Stimulated activated CD8-positive, alpha-beta memory T cell treated with anti-CD3 and anti-CD28 coated beads, Interleukin-7, amount 100 ng/mL, for 1 hour (primary cell): ENCODE measurements at places on chromosomes 6 and 20.

DNA sequence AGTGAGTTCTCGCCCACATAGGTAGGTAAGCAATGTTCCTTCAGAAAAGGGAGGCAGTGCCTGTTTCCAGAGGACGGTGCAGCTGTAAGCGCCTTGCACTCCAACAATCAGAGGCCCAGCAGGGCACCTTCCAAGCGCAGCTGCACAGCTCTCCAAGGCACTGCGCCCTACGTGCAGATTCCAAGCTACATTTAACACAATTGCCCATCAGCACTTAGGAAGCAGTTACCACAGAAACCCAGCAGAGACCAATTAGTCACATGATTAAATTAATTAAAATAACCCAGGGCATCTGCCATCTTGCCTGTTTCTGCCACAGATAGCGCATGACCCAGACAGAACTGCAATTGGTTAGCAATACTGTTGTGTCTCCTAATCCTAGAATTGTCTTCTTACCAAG lies 65.5 kb downstream of the SOBP start:
- DNase-seq = no peak

DNA sequence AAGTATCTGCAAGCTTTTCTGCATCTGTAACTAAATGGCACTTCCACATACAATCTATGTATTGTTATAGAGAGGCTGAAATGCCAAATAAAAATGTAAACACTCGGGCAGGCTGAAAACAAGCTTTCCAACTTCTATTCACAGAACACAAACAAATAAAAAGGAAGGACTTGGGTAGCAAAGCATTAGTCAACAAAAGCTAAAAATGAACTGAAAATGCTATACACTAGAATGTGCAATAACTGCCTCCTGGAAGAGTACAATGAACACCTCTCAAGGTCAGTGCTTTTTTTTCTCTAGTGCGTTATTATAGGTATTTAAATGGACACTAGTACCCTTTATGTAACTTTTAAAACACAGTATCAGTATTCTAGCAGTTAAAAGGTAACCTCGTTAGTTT lies 31.4 kb downstream of the STK38 start:
- no peak for DNase-seq

DNA sequence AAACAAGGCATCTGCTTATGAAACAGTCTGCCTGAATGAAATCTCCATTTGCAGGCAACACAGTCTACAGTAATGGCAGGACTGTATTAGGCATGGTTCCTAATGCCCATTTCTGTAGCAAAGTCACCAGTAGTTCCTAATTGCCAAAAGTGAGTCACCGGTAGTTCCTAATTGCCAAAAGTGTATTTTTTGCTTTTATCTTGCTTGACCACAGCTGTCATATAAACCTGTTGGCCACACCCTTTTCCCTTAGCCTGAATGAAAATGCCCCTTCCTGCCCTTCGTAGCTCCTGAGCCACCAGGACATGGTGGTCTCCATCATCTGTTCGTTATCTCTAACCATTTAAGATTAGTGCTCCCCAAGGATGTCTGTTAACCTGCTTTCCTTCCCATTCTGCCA lies 34.5 kb downstream of the MTHFD1L start:
- DNase-seq = no peak

DNA sequence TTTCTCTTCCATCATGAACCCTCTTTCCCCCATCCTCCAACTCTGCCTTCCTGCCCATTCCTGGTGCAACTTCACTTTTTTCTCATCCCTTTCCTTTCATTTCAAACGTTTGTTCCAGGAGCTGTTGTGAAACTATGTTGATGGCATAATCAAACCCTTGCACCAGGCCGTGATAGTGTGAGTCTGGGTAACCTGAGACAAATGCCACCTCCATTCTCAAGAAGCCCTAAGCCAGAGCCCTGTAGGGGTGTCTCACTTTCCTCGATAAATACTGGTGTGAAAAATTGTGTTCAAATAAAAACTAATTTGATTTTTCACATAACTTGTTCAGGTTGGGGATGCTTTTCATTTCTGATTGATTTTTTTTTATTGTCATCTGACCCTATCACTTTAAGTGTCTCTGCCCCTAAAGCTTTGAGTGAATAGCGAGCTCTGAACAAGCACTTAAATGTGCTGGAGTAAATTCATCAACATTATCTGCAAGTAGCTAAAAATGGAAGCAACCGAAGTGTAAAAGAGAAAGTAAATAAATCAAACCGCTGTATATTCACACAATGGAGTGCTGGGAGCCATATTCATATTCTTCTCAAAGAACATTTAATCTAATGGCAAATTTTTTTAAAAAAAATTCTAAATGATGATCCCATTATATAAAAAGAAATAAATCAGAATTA lies 303.1 kb upstream of the CDYL start:
- DNase-seq = no peak

DNA sequence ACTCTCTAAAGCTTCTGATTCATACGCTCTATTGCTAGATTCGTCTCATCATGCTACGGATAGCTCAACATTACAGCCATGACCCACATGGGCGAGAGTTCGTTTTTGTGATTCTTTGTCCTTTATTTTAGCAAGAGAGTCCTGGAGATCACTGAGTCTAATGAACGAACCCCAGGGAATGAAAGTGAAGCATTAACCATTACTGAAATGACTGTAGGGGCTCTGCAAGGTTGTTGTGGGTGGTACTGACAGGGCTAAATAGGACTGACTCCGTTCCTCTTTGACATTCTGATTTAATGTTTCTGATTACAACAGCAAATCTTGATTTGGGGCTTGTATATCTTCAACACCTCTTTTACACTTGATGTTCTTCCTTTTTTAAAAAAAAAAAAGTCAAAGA lies 13.7 kb upstream of the RTF2 start:
- no peak for DNase-seq

DNA sequence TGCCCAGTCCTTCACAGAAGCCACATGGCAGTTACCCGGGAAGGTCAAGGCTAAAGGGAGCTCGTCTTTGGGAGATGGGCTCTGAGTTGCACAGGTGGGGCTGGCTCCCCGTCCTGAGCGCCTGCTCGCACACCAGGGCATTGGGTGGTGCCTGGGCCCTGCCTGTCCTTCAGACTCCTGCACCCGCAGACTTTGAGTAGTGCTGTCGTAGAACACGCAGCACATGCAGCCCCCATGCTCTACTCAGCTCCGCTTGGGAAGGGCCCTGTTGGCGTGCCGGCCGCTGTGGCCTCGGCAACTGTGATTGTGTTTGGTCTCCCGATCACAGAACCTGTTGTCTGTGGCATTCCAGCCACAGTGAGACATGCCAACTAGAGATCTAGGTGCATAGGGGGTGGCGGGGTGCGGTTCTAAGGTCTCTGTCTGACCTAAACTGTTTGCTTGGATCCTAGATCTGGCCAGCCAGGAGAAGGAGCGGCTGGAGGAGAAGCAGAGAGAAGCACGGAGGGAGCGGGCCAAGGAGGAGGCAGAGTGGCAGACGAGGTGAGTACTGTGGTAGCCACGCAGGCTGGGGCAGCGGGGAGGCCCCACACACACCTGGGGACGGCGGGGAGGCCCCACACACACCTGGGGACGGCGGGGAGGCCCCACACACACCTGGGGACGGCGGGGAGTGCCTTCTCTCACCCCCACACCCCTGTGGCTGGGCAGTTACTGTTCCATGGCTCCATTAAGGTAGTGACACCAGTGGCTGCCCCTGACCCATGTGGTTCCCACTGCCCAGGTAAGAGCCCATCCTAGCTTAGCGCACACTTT lies 11.3 kb upstream of the ADRM1 start:
- DNase-seq = no peak

- DNase-seq = no peak
These were observed 92.8 kb downstream of the ADAT2 start for GRCh38 chr6:143357561-143358255.

DNA sequence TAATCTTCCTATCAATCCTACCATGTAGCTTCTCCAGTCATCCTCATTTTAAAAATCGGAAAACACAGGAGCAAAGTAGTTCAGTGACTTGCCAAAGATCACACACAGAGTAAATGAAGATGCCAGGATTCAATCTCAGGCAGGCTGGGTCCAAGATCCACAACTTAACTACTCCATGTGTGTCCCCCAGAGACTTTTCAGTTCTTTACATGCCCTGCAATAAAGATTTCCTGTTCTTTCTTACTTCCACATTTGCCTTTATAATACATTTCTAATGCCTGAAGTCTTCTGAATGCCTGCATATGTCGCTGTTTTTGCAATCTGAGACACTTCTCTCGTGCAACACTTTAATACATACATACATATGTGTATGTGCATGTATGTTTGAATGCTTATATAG lies 121.7 kb upstream of the MARCKS start:
- DNase-seq = no peak

GRCh38 chr6:83462524-83462923 lies 31.7 kb upstream of the ME1 start:
- DNase-seq = no peak

DNA sequence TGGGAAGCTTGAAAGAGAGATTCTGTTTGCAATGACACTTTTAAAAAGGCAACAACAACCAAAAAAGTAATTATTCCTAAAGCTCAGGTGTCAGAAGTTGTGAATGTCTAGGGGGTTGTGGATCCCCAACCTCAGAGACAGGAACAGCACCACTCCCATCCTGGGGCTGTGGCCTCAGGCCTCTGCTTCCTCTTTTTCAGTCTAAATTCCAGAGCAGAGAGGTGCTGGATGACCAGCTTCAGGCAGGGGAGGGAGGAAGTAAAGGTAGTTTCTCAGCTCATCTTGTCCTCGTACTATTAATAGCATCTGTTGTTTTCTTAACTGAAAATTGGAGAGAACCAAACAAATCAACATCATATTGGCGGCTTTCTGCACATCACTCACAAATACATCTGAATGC lies 8.3 kb downstream of the NT5E start:
- DNase-seq = no peak

DNA sequence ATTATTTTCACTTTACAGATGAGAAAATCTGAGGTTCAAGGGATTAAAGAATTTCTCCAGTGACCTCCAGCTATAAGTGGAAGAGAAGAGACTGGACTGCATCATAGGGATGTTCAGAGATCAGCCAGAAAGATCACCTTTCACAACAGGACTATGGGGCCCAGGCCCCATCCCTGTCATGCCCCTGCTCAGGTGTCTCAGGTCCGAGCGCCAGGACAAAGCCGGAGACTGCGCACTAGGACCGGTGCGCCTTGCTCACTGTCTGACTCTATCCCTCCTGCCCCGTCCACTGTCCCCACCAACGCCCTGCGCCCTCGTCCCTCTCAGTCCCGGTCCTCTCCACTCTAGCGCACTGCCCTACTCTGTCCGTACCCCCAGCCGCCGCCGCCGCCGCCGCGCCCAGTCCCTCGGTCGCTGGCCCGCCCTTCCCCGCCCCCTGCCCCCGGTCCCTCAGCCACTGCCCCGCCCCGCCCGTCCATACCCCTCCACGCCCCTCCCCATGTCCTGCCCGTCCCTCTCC lies 521 bp upstream of the RAD21L1 start:
- no peak for DNase-seq

GRCh38 chr6:41965429-41966213 lies 24.0 kb upstream of the CCND3 start:
- no peak for DNase-seq

GRCh38 chr20:31641391-31641790 lies 3.7 kb downstream of the COX4I2 start:
- no peak for DNase-seq

- DNase-seq = no peak
These were observed 175.7 kb upstream of the SNX9 start for GRCh38 chr6:157647261-157647915.

- DNase-seq = no peak
These were observed 299.4 kb downstream of the ZFAND3 start for GRCh38 chr6:38118791-38119365.

DNA sequence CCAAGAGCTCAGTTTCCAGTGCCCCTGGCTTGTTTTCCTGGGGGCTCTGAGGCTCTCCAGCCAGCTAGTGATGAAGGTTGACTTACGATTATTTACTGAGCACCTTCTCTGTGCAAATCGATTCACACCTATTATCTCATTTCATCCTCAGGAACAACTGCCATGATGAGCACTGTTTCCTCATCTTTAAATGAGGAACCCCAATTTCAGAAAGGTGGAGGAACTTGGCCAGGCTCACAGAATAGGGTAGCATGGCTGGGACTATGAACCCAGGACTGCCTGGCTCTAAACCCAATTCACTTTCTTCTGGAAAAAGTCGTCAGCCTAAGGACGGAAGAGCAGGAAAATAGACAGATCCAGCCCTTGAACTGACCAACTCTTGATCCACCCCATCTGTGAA lies 3.5 kb upstream of the BPI start:
- no peak for DNase-seq

- DNase-seq = no peak
These were observed 612.3 kb upstream of the ARID1B start for GRCh38 chr6:156164701-156165452.

GRCh38 chr20:37256286-37256685 lies 5.3 kb downstream of the GHRH start:
- no peak for DNase-seq

GRCh38 chr6:26195924-26196845 lies 109.0 kb downstream of the HFE start:
- DNase-seq = no peak

DNA sequence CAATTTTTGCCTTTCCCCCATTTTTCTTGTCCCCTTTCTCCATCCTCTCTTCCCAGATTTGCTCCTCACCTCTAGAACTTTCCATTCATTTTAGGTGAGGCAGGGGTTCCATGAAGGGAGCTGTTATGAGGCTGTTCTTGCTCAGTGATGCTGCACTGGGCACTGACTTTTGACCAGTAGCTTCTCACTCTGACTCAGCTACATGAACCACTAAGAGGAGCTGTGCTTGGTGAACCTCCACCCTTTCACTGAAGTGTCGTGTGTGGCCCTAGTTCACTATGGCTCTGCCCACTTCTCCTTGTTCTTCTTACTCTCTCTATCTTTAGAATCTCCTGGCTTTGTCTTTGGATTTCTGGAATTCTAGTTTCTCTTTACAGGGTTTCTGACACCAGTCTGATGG lies 307.1 kb upstream of the RNF24 start:
- DNase-seq = no peak

DNA sequence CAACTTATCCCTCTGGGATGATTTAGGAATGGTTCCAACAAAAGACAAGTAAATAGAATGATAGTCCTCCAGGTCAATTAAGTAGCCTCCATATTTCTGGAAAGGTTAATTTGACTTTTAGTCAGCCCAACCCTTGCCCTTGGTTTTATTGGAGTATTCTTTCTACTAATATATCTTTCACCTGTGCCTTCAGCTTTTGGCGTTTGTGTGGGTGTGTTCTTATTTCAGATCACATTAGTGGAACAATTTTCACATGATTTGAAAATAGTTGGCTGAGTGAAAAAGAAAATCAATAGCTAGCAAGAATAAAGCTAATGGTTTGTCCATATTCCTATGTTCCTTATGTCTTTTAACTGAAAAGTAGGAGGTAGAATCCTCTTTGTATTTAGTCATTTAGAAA lies 239.6 kb upstream of the SGK1 start:
- DNase-seq = no peak

DNA sequence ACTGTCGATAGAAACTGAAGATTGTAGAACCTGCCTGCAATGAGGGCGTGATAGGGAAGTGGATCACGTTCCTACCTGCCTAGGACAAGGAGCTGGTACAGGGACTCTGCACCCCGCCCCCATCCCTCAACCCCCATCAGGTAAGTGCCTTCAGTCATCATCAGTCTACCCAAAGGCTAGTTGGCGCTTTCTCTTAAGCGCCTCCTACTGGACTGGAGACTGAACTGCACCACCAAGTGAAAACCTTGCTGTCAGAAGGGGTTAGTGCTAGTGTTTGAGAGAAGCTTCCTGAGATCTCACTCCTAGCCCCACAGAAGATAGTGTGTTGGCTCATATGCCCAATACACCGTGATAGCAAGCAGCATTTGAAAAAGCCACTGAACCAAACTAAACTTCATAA lies 706.5 kb upstream of the MAN1A1 start:
- no peak for DNase-seq
